Keratinocyte (primary cell): ENCODE measurements at places on chromosomes 1 and 21. TPM values are rescaled to one million over a fixed set of nuclear protein-coding genes. Genes with fewer than 3 reads are reported as not detected.

CHIT1 gene
- polyA plus RNA-seq = 0.14 TPM in 1 of 3 replicates, not detected in the others

LCE1D gene
- polyA plus RNA-seq = 0.33 TPM in 1 of 3 replicates, not detected in the others

AIM2 gene
- 0.09 to 0.33 TPM (median 0.17 TPM) in 3 replicates for polyA plus RNA-seq

TTC22 gene
- 5.1 to 8.0 TPM (median 7.2 TPM) in 3 replicates for polyA plus RNA-seq

B3GALT5 gene
- not detected in 3 replicates for polyA plus RNA-seq

NECTIN4 gene
- polyA plus RNA-seq = 6.0 to 19.0 TPM (median 8.6 TPM) in 3 replicates

ADAMTS5 gene
- polyA plus RNA-seq = 0.01 to 0.03 TPM in 2 of 3 replicates, not detected in the other

NOTCH2 gene
- 22.5 to 36.9 TPM (median 24.3 TPM) in 3 replicates for polyA plus RNA-seq

PRMT2 gene
- 97.3 to 124 TPM (median 115 TPM) in 3 replicates for polyA plus RNA-seq

SETSIP gene
- polyA plus RNA-seq = 0.06 to 0.89 TPM (median 0.33 TPM) in 3 replicates

TMIGD3 gene
- polyA plus RNA-seq = not detected in 3 replicates

COL8A2 gene
- 0.09 to 0.28 TPM (median 0.23 TPM) in 3 replicates for polyA plus RNA-seq

SHISAL2A gene
- 0.04 to 0.17 TPM in 2 of 3 replicates, not detected in the other for polyA plus RNA-seq

MCOLN3 gene
- 5.5 to 16.2 TPM (median 15.4 TPM) in 3 replicates for polyA plus RNA-seq

VWA5B1 gene
- not detected in 3 replicates for polyA plus RNA-seq

S100A7A gene
- 0.01 TPM in 1 of 3 replicates, not detected in the others for polyA plus RNA-seq

MROH9 gene
- 0.04 to 0.07 TPM (median 0.05 TPM) in 3 replicates for polyA plus RNA-seq

HSPG2 gene
- polyA plus RNA-seq = 9.0 to 20.7 TPM (median 17.0 TPM) in 3 replicates

CDK11B gene
- polyA plus RNA-seq = 4.3 to 5.9 TPM (median 4.6 TPM) in 3 replicates

TMOD4 gene
- 0.18 to 0.42 TPM (median 0.34 TPM) in 3 replicates for polyA plus RNA-seq

HES3 gene
- polyA plus RNA-seq = not detected in 3 replicates

ZNF695 gene
- polyA plus RNA-seq = 0.30 to 0.89 TPM (median 0.74 TPM) in 3 replicates

CRYBG2 gene
- 6.0 to 15.5 TPM (median 7.9 TPM) in 3 replicates for polyA plus RNA-seq

MTMR11 gene
- polyA plus RNA-seq = 11.8 to 15.6 TPM (median 12.8 TPM) in 3 replicates

RGS8 gene
- polyA plus RNA-seq = not detected in 3 replicates

CELA3B gene
- polyA plus RNA-seq = not detected in 3 replicates

KIF17 gene
- 0.90 to 1.2 TPM (median 1.1 TPM) in 3 replicates for polyA plus RNA-seq

EDARADD gene
- polyA plus RNA-seq = 10.5 to 12.3 TPM (median 11.4 TPM) in 3 replicates

TRIM17 gene
- polyA plus RNA-seq = 0.14 to 0.53 TPM (median 0.24 TPM) in 3 replicates

BEND5 gene
- polyA plus RNA-seq = 0.06 TPM in 1 of 3 replicates, not detected in the others

NOC2L gene
- 51.0 to 74.0 TPM (median 51.8 TPM) in 3 replicates for polyA plus RNA-seq

THEM5 gene
- 0.18 to 0.61 TPM (median 0.19 TPM) in 3 replicates for polyA plus RNA-seq

KPRP gene
- polyA plus RNA-seq = 0.82 to 2.0 TPM (median 0.90 TPM) in 3 replicates

RNU1-3 gene
- polyA plus RNA-seq = 66.0 to 67.0 TPM in 2 of 3 replicates, not detected in the other

CRNN gene
- polyA plus RNA-seq = 0.04 to 0.05 TPM (median 0.05 TPM) in 3 replicates

GIPC2 gene
- 0.08 to 0.28 TPM (median 0.23 TPM) in 3 replicates for polyA plus RNA-seq

ST6GALNAC5 gene
- 12.8 to 18.7 TPM (median 14.3 TPM) in 3 replicates for polyA plus RNA-seq

SRGAP2 gene
- polyA plus RNA-seq = 11.2 to 12.7 TPM (median 12.5 TPM) in 3 replicates

CD160 gene
- not detected in 3 replicates for polyA plus RNA-seq

HSPA13 gene
- 9.1 to 16.1 TPM (median 9.6 TPM) in 3 replicates for polyA plus RNA-seq

AMY1B gene
- polyA plus RNA-seq = not detected in 3 replicates

ANKRD35 gene
- polyA plus RNA-seq = 0.08 to 1.3 TPM (median 0.46 TPM) in 3 replicates

CELA2A gene
- not detected in 3 replicates for polyA plus RNA-seq

PRAMEF33 gene
- not detected in 3 replicates for polyA plus RNA-seq

RNU1-4 gene
- polyA plus RNA-seq = 66.0 to 67.0 TPM in 2 of 3 replicates, not detected in the other
